ENCODE measurements at places on chromosomes 3 and 15. TPM values are rescaled to one million over a fixed set of nuclear protein-coding genes. Genes with fewer than 3 reads are reported as not detected.

GRCh38 chr3:155233213-155233612 lies 60.3 kb downstream of the STRIT1 start:
- peak; percentile 8 for DNase-seq

DNA sequence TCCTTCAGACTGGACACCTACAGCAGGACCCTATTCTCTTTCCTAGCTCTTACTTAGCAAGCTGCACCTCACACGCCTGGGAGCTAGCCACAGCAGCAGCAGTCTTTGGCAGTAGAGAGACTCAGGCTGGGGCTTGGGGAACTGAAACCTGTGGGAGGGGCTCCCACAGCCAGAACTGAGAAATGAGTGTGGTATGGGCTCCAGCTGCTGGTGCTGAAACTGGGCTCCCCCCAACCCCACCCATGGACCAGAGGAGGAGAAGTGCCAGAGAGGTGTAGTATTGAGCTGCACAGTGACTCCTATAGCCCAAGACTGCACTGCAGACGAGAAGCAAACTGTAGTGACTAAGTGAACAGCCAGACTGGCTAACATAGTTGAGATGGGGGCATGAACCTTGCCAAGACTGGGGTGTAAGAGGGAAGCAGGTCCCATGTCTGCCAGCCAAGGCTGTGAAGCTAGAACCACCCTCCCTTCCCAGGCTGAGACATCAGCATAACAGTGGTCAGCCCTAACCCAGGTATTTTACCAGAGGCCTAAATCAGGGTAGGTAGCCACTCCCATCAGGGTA lies 62.5 kb downstream of the MYO5A start:
- DNase-seq = no peak

DNA sequence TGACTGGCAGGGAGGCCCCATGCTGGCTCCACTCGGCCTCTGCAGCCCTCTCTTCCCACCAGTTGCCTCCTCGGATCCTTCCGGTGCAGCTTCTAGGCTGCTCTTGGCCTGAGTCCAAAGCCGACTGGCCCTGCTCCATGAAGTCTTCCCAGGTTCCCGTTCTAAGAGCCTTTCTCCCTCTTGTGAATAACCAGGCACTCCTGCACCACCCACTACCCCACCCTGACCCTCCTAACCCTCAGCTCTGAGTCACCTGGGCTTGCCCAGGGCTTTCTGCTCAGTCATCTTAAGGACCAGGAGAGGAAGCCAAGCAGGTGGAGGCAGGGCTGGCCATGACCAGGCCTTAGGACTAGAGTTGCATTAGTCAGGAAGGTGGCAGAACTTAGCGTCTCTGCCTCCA lies 28.1 kb upstream of the CNBP start:
- DNase-seq = peak; percentile 77

SLC28A2 gene
- not detected for total RNA-seq

FAM43A gene
- total RNA-seq = 313 TPM

RAB6B gene
- 1.9 TPM for total RNA-seq

DNA sequence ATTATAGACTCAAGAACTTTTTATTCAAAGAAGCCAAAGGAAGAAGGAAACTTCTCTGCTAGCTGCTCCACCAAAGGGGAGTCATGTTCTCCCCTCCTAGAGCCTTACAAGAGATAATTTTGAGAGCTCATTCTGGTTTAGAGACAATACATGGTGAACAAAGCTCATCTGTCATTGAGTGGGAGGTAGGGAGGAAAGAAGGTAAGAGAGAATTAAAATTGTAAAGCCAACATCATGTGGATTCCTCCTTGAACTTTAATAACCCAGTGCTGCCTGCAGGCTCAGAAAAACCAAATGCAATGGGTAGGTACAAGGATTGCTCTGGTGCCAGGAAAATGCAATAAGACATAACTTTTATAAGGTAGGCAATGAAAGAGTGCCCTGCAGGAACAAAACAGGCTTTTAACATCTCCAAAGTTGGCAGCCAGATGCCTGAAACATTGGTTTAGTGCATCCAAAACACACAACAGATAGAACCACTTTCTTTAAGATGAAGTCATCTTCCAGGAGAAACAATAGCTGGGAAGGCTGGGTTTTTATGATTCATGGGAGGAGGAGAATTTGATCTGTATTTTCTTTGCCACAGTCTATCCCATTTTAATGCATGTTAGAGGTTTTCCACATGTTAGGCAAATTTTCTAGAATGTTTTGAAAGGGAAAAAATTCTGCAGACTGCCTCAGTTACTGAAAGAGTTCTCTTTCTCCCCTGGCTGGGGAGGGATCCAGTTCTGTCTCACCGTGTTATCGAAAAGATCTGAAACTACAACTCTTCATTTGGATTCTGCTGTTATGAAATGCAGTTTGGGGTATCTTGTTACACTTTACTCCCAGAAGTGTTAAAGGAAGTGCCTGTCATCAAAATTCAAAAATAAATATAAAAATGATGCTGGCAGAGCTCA lies 11.3 kb upstream of the ARHGEF3 start:
- peak; percentile 68 for DNase-seq

SCAMP5 gene
- 11.6 TPM for total RNA-seq

DNA sequence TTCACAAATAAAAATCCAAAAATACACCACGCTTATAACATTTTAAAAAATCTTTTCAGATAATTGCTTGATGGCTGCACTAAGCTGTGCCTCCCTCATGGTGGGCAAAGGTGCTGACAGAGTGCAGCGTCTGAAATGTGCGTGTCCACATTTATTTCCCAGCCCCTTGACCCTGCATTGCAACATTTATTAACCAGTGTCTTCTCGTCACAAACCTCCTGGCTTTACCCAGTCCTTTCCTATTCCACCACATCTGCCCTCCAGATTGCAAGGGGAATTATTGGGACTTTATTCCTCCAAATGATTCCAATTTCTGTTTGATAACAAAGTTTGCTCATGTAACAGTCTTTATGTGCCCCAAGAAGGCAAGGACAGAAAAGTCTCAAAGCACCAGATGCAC lies 5.5 kb downstream of the RASGRP1 start:
- DNase-seq = no peak

- DNase-seq = no peak
These were observed 77.5 kb downstream of the CHRD start for GRCh38 chr3:184457329-184457728.

DNA sequence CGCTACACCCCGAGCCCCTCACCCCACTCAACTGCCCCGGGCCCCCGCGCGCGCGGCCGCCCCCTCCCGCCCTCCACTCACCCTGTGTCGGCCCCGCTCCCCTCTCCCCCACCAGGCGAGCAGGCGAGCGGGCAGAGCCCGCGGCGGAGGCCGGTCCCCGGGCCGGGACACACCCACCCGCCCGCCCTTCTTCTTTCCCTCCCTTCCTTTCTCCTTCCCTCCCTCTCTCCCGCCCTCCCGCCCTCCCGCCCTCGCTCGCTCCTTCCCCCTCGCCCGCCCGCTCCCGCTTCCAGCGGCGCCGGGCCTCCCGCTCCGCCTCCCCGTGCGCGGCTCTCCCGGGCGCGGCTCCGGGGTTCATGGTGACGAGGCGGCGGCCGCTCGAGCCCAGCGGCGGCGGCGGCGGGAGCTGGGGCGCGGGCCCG lies at the start of gene CTDSPL:
TSS of gene CTDSPL (plus strand) at position 261 of the 422 bp plus-strand sequence. CDS start 320 bp downstream, outside the sequence.
- peak; percentile 26 for DNase-seq

DNA sequence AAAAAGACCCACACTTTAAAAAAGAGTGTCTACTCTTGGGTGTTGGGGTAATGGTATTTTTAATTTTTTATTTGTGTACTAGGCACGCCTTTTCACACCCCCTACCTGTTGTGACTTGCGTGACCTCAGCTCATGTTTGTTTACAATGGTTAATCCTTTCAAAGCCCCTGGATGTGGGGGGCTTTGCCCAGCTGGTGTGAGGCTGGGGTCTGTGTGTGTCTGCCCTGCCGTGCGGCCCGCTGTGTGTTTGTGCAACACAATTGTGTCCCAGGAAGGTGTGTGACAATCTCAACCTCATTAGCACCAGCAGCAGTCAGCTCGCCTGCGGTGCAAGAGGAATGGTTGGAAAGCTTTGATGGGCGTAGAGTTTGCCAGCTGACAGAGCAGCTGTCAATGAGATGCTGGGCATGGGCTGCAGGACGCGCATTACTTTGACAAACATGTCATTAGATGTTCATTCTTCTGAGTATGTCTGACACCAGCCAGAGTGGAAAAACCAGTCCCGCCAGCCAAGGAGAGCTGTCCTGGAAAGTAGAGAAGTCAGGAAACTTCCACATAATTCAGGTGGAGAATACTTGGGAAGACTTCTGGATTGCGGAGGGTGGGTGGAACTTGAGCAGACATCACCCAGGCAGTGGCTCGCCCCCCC lies 9.6 kb downstream of the LRRK1 start:
- DNase-seq = no peak

GOLGA6L4 gene
- 2.0 TPM for total RNA-seq

GRCh38 chr3:25960776-25961175 lies 170.9 kb downstream of the OXSM start:
- no peak for DNase-seq

ATP10A gene
- total RNA-seq = 0.05 TPM

TRIM59 gene
- 19.7 TPM for total RNA-seq

- DNase-seq = no peak
These were observed 42.7 kb downstream of the ESYT3 start for GRCh38 chr3:138477120-138477519.

GRCh38 chr15:100314809-100315400 lies 26.9 kb downstream of the ADAMTS17 start:
- no peak for DNase-seq

DNA sequence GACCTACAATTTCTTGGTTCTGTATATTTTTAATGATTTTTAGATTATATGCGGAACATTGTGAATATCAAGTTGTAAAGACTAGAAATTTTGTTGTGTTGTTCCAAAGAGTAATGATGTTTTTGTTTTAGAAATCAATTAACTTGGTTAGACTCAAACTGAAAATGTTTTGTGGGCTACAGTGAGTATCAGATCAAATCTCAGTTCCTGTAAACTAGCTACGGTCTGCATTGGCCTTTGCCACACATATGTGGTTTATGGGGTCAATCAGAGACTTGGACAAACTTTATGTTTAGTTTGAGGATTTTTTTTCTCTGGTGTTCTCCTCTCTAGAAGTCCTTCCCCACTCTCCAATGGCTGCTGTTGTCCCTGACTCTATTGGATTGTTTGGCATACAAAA lies 308.0 kb upstream of the THRB start:
- DNase-seq = no peak

- no peak for DNase-seq
These were observed 231.2 kb downstream of the CACNA2D3 start for GRCh38 chr3:54353546-54353945.

SLC35G2 gene
- 28.8 TPM for total RNA-seq

DNA sequence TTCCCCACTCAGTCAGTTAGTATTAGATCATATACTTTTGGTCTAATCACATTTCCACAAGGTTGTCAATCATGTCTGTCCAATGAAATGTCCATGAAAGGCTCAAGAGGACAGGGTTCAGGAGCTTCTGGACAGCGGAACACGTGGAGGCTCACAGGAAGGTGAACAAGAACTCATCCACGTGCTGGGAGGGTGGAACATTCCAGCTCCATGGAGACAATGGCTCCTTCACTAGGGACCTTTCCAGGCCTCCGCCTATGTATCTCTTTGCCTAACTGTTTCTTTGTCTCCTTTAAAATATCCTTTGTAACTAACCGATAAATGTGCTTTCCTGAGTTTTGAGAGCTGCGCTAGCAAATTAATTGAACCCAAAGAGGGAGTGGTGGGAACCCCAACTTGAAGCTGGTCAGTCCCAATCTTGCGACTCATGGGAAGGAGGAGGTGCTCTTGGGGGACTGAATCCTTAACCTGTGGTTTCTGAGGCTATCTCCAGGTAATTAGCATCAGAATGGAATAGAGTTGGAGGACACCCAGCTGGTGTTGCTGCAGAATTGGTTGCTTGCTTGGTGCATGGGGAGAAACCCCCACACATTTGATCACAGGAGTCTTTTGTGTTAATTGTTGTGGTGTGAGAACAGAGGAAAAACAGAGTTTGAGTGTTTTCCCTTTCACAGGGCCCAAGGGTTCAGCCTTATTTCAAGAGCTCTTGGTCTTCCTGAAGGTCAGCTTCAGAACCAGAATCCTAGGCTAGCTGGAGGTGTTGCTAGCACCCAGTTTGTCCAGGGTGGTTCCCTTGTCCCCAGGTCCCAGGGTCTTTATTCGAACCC lies 3.0 kb upstream of the TKT start:
- DNase-seq = no peak

TMEM44 gene
- 50.3 TPM for total RNA-seq

DNA sequence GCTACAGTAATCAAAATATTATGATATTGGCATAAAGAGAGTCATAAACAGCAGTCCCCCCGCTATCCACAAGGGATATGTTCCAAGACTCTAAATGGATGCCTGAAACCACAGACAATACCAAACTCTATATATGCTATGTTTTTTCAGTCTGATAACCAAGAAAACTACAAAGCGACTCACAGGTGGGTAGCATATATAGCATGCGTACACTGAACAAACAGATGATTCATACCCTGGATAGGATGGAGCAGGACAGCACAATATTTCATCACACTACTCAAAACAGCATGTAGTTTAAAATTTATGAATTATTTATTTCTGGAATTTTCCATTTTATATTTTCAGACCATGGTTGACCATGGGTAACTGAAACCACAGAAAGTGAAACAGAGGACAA lies 87.0 kb upstream of the PPP2R3A start:
- DNase-seq = no peak

GRCh38 chr15:89361451-89362202 lies 27.0 kb upstream of the POLG start:
- DNase-seq = peak; percentile 82

GRCh38 chr3:152147748-152148147 lies 121.0 kb upstream of the MBNL1 start:
- DNase-seq = no peak

- no peak for DNase-seq
These were observed 102.1 kb downstream of the FBLN2 start for GRCh38 chr3:13651057-13651400.

All from dermis blood vessel endothelial cell (primary cell).